ENCODE measurements at places on chromosomes 16 and 17. TPM values are rescaled to one million over a fixed set of nuclear protein-coding genes. Genes with fewer than 3 reads are reported as not detected.

DNA sequence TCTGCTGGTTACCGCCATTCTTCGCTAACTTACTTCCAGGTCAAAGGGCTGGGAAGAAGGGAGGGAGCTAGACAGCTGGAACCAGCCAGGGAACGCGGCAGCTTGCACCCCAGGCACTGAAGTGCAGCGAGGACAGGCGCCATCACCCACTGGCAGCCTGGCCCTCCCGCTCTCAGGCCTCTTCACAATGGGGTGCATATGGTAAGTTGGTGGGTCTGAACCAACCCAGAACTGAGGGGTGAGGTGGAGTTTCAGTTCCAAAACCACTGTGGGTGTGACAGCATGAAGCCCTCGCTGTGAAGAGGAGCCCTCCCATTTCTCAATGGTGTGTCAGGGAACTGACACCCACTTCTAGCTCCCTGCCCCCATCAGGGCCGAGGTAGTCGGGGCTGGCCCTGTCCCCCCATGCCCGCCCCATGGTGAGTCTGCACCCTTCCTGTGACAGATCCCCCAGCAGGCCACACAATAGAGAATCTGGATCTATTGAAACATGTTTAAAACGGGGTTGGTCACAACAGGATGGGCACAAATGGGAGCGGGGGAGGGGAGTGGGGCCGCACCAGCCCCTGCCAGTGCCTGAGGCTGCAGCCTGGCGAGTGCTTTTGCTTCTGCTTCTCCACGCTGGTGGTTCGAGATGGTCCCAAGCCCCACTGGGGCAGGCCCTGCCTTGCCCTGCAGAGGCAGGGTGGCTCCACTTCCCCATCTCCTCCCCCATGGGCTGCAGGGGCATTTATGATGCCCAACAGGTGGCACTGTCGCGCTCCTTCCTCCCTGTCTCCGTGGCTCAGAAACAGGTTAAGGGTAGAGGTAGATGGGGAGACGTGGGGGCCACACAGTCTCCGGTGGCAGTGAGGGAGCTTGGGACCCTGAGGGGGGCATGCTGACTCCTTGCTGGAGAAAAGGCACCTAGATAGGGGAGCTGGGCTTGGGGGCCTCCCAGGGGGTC is 2.3 kb downstream of the LIMD2 start:
- peaks cover 18% of the 10 kb centered on the region for H3K4me1 ChIP-seq
- H3K27ac ChIP-seq = no peak overlapping the region
- no peaks in the 10 kb centered on the region for H3K27me3 ChIP-seq
- H3K4me3 ChIP-seq = peak overlapping the region; percentile 36

- no peak overlapping the region for H3K27ac ChIP-seq
- peaks cover 3% of the 10 kb centered on the region for H3K36me3 ChIP-seq
- no peak for DNase-seq
- H3K4me1 ChIP-seq = peaks cover 38% of the 10 kb centered on the region
- H3K27me3 ChIP-seq = no peaks in the 10 kb centered on the region
These were observed 2.8 kb upstream of the MSRB1 start for GRCh38 chr16:1945559-1946391.

DNA sequence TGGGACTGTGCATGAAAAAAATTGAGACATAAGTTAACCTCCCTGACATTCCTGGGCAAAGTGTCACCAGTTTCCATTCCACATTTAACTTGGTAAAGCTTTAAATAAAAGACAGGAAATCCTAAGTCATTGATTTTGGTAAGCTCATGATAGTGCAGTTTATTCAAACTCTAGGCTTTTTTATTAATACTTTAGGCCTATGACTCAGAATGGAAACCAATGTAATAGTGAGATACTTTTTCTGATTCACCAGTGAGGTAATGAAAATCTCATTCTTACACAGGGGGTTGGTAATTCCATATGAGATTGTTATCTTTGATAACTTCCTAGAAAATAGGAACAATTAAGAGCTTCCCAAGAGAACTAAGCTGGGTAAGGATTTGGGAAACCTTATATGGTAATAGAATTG is 91.1 kb downstream of the NLK start:
- H3K27me3 ChIP-seq = no peaks in the 10 kb centered on the region
- no peak for DNase-seq
- H3K36me3 ChIP-seq = no peaks in the 10 kb centered on the region
- H3K4me1 ChIP-seq = no peaks in the 10 kb centered on the region

GRCh38 chr17:8985054-8985701 is 19.7 kb upstream of the PIK3R5 start:
- H3K27me3 ChIP-seq = no peaks in the 10 kb centered on the region
- H3K4me1 ChIP-seq = no peaks in the 10 kb centered on the region
- no peak overlapping the region for H3K27ac ChIP-seq
- H3K4me3 ChIP-seq = no peak overlapping the region
- H3K36me3 ChIP-seq = no peaks in the 10 kb centered on the region
- no peak for DNase-seq

DNA sequence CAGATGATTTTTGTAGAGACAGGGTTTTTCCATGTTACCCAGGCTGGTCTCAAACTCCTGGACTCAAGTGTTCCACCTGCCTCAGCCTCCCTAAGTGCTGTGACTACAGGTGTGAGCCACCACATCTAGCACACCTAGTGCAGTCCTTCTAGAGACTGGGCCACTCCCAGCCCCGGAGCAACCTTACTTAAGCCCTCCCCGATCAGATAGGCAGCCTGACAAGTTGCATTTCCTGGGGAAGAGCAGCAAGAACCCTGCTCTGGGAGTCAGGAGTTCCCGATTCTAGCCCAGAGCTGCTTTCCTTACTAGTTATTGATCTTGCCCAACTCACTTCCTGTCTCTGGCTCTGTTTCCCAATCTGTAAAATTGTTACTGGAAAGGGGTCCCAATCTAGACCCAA is 7.0 kb upstream of the NAGLU start:
- no peak overlapping the region for H3K27ac ChIP-seq
- no peaks in the 10 kb centered on the region for H3K27me3 ChIP-seq
- H3K4me1 ChIP-seq = peaks cover 10% of the 10 kb centered on the region
- no peak for DNase-seq

- no peak for DNase-seq
- no peak overlapping the region for H3K4me3 ChIP-seq
- no peaks in the 10 kb centered on the region for H3K36me3 ChIP-seq
These were observed 25.9 kb downstream of the FAM83G start for GRCh38 chr17:18978655-18979054.

- H3K27me3 ChIP-seq = no peaks in the 10 kb centered on the region
- no peak overlapping the region for H3K4me3 ChIP-seq
- DNase-seq = no peak
- H3K36me3 ChIP-seq = peaks cover 33% of the 10 kb centered on the region
- H3K4me1 ChIP-seq = no peaks in the 10 kb centered on the region
These were observed 32.0 kb downstream of the FANCA start for GRCh38 chr16:89784406-89784805.

GRCh38 chr16:77788181-77789084 is at the start of gene VAT1L:
Gene VAT1L (plus strand): TSS chr16:77788564. CDS start chr16:77788683, 119 bp downstream.
- peak; percentile 56 for DNase-seq
- peak within 1 kb of the TSS; percentile 36 for H3K4me3 ChIP-seq
- peaks cover 14% of the 10 kb centered on the region for H3K4me1 ChIP-seq
- H3K27me3 ChIP-seq = peaks cover 42% of the 10 kb centered on the region
- H3K36me3 ChIP-seq = no peaks in the 10 kb centered on the region
- H3K27ac ChIP-seq = no peak within 1 kb of the TSS

- no peaks in the 10 kb centered on the region for H3K27me3 ChIP-seq
- no peak for DNase-seq
- no peaks in the 10 kb centered on the region for H3K36me3 ChIP-seq
- no peak overlapping the region for H3K4me3 ChIP-seq
- H3K4me1 ChIP-seq = peaks cover 21% of the 10 kb centered on the region
These were observed 5.0 kb downstream of the ADCY7 start for GRCh38 chr16:50271148-50272041.

DNA sequence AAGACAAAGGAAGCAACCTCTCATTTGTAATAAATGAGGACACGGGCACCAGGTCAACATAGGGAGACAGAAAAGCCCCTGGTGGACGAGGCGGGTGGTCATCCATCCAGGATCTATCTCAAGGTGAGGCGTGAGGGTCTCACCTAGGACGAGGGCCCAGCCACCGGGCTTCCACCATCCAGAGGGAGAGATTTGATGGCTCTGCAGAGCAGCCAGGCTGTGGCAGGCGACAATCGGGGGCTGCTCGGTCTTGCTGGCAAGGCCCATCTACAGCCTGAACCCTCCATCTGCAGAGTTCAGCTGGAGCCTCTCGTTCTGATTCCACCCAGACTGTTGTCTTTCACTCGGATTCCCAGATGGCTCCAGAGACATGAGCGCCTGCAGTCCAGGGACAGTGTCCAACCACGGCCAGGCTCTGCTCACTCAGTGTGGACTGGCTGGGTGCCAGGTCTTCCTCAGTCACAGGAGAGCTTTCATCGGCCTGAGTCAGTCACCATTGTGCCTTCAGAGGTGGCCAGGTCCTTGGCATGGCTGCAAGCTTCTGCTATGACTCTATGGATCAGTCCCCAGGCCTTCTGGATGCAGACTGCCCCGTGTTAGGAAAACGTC is 5.9 kb downstream of the LITAFD start:
- peaks cover 8% of the 10 kb centered on the region for H3K27me3 ChIP-seq
- no peak overlapping the region for H3K4me3 ChIP-seq
- DNase-seq = peak; percentile 55
- no peak overlapping the region for H3K27ac ChIP-seq
- H3K36me3 ChIP-seq = peaks cover 51% of the 10 kb centered on the region

GRCh38 chr17:64599187-64599676 is 62.9 kb downstream of the SMURF2 start:
- H3K4me3 ChIP-seq = no peak overlapping the region
- H3K27me3 ChIP-seq = no peaks in the 10 kb centered on the region
- no peaks in the 10 kb centered on the region for H3K4me1 ChIP-seq
- no peak for DNase-seq
- no peak overlapping the region for H3K27ac ChIP-seq

DNA sequence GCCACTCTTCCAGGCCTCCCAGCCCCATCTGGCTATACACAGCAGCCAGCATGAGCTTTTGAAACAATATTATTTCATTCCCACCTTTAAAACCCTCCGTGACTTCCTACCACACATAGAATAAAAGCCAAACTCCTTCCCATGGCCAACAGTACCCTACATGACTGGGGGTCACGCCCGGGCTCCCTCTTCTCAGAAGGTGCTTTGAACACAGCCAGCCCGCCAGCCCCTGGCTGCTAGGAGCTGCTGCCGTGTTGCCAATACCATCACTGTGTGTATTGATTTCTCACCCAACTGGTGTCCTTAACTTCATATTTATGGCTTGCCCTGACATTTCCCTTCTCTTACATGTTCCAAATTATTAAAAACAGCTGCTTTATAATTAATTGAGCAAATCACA is 111.2 kb downstream of the GNAO1 start:
- DNase-seq = no peak
- H3K36me3 ChIP-seq = no peaks in the 10 kb centered on the region
- peaks cover 10% of the 10 kb centered on the region for H3K27me3 ChIP-seq

- H3K27ac ChIP-seq = no peak overlapping the region
- peaks cover 3% of the 10 kb centered on the region for H3K36me3 ChIP-seq
- no peak for DNase-seq
- H3K27me3 ChIP-seq = peaks cover 2% of the 10 kb centered on the region
These were observed 927 bp upstream of the SULT1A2 start for GRCh38 chr16:28597692-28598261.

The TEKT1 gene
- not detected for polyA plus RNA-seq

The FZD2 gene
- polyA plus RNA-seq = 18.1 TPM

The TAF15 gene
- polyA plus RNA-seq = 151 TPM

The ADGRG3 gene
- polyA plus RNA-seq = 0.56 TPM

The EXOC7 gene
- polyA plus RNA-seq = 72.8 TPM

The ADORA2B gene
- polyA plus RNA-seq = 4.2 TPM

The SEC14L5 gene
- polyA plus RNA-seq = 0.84 TPM

The ARHGDIG gene
- polyA plus RNA-seq = 0.50 TPM

The GRB7 gene
- polyA plus RNA-seq = 0.66 TPM

The CCL14 gene
- 22.0 TPM for polyA plus RNA-seq

The MYLK3 gene
- 8.6 TPM for polyA plus RNA-seq

The DCTN5 gene
- 33.2 TPM for polyA plus RNA-seq

Data from muscle of leg (tissue), 16 donors.